ENCODE measurements at places on chromosomes 16 and 17.
A peak's percentile ranks its signal among the peaks of the same experiment; 100 is the strongest.

GRCh38 chr16:2915196-2915929, 3.6 kb downstream of the FLYWCH1 start:
- H3K36me3 ChIP-seq: peaks cover 19% of the 10 kb centered on the region
- H3K4me3 ChIP-seq: no peak overlapping the region
- H3K27ac ChIP-seq: no peak overlapping the region
- H3K4me1 ChIP-seq: peaks cover 16% of the 10 kb centered on the region
- no peak for DNase-seq

DNA sequence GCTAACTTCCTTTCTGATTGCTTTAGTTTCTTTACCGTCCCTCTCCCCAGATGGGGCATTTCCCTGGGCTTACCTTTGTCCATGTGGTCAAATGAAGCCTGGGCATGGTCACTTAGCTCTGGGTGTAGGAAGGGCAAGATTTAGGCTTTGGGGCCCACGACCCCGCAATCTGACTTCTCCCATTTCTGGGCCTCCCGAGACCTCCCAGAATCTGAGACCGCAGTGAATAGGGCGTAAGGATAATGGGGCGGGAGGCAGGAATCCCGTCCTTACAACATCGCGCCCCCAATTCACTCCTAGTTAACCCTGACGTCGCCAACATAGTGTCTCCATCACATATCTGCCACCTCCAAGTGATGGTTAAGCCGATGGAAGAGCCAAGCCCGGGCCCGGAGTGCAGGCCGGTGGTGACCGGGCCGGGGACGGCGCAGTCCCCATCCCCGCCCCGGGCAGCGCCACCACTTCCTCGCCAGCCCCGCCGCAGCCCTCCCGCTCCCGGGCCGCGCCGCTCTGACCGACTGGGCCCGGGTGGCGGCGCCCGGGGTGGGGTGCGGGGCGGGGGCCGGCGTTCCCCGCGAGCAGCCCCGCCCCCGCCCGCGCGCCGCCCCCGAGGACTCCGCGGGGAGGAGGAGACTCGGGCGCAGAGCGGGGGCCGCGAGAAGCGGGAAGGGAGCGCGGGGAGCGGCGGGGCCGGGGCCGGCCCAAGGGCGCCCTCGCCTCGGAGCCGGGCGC, at the start of gene RHBDL3:
RHBDL3 (plus strand) TSS at position 641 of the 732 bp plus-strand sequence. CDS start 358 bp downstream, outside the sequence.
- peaks cover 57% of the 10 kb centered on the region for H3K4me1 ChIP-seq
- H3K36me3 ChIP-seq: no peaks in the 10 kb centered on the region
- peak within 1 kb of the TSS; percentile 57 for H3K27ac ChIP-seq
- DNase-seq: no peak
- H3K4me3 ChIP-seq: peak within 1 kb of the TSS; percentile 78

- H3K4me3 ChIP-seq: no peak overlapping the region
- H3K27ac ChIP-seq: no peak overlapping the region
- no peak for DNase-seq
- peaks cover 13% of the 10 kb centered on the region for H3K27me3 ChIP-seq
These were observed 963 bp downstream of the MT1H start for GRCh38 chr16:56670620-56670934.

DNA sequence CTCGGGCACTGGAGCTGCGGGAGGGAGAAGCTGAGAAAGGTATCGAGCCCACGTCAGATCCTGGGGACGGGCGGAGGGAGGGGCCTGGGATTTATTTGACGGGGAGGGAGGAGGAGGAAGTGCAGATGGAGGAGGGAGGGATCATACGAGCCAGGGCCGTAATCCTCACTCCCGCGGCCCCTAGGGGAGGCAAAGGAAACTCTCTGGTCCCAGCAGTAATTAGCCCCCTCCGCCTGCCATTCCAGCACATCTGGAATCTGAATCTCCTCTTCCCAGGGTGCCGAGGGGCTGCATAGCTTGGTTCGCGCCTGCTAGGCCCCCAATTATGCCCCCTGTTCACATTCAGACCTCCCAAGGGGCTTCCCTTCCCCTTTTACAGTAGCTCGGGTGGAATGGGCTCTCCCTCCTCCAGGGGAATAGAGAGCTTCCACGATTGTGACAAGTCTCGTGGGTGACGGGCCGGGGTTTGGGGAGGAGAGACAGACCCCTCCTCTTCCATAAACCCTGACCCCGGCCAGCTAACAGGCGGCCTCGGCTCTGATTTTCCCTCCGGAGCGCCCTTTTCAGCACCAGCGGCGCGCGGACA, at the start of gene SEZ6L2:
SEZ6L2 (minus strand) TSS at position 35 of the 586 bp plus-strand sequence. CDS start 531 bp downstream, outside the sequence.
- H3K27ac ChIP-seq: no peak within 1 kb of the TSS
- peaks cover 26% of the 10 kb centered on the region for H3K4me1 ChIP-seq
- H3K27me3 ChIP-seq: peaks cover 8% of the 10 kb centered on the region
- DNase-seq: peak; percentile 59
- H3K36me3 ChIP-seq: no peaks in the 10 kb centered on the region
- peak within 1 kb of the TSS; percentile 40 for H3K4me3 ChIP-seq

- no peaks in the 10 kb centered on the region for H3K27me3 ChIP-seq
- H3K36me3 ChIP-seq: no peaks in the 10 kb centered on the region
- no peak overlapping the region for H3K4me3 ChIP-seq
These were observed 290.2 kb upstream of the ERCC4 start for GRCh38 chr16:13629704-13630103.

- no peaks in the 10 kb centered on the region for H3K27me3 ChIP-seq
- DNase-seq: no peak
- H3K4me3 ChIP-seq: no peak overlapping the region
- H3K27ac ChIP-seq: no peak overlapping the region
These were observed 18.1 kb downstream of the SLC13A5 start for GRCh38 chr17:6695051-6695450.

GRCh38 chr17:5758651-5759050, 174.3 kb upstream of the NLRP1 start:
- H3K4me3 ChIP-seq: no peak overlapping the region
- no peaks in the 10 kb centered on the region for H3K36me3 ChIP-seq
- H3K27me3 ChIP-seq: no peaks in the 10 kb centered on the region
- H3K27ac ChIP-seq: no peak overlapping the region
- DNase-seq: no peak

DNA sequence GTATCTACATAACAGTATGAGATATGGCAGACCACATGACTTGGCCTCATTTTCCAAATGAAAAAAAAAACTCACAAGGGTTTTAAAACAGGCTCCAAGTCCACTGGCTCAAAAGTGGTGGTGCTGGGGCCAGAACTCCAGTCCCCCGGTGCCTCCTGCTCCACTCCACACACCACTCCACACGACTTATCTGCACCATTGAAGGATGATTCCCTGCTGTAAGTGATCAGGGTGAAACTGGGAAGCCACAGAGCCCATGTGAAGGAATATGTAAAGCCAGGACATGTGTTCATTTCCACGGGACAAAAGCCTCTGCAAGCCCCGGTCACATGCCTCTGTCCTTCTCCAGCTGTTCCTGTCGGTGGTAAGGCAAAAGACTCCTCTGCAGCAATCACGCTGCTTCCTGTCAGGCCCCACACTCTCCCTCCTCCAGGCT, 97.2 kb downstream of the ZNF18 start:
- H3K4me3 ChIP-seq: no peak overlapping the region
- no peaks in the 10 kb centered on the region for H3K27me3 ChIP-seq
- H3K36me3 ChIP-seq: no peaks in the 10 kb centered on the region
- no peaks in the 10 kb centered on the region for H3K4me1 ChIP-seq

GRCh38 chr17:52105591-52105990, 52.9 kb downstream of the CA10 start:
- no peak for DNase-seq
- H3K27ac ChIP-seq: no peak overlapping the region
- H3K4me1 ChIP-seq: no peaks in the 10 kb centered on the region
- no peak overlapping the region for H3K4me3 ChIP-seq

GRCh38 chr16:82178352-82178751, 8.3 kb upstream of the MPHOSPH6 start:
- H3K27me3 ChIP-seq: no peaks in the 10 kb centered on the region
- no peak overlapping the region for H3K4me3 ChIP-seq
- no peak for DNase-seq

DNA sequence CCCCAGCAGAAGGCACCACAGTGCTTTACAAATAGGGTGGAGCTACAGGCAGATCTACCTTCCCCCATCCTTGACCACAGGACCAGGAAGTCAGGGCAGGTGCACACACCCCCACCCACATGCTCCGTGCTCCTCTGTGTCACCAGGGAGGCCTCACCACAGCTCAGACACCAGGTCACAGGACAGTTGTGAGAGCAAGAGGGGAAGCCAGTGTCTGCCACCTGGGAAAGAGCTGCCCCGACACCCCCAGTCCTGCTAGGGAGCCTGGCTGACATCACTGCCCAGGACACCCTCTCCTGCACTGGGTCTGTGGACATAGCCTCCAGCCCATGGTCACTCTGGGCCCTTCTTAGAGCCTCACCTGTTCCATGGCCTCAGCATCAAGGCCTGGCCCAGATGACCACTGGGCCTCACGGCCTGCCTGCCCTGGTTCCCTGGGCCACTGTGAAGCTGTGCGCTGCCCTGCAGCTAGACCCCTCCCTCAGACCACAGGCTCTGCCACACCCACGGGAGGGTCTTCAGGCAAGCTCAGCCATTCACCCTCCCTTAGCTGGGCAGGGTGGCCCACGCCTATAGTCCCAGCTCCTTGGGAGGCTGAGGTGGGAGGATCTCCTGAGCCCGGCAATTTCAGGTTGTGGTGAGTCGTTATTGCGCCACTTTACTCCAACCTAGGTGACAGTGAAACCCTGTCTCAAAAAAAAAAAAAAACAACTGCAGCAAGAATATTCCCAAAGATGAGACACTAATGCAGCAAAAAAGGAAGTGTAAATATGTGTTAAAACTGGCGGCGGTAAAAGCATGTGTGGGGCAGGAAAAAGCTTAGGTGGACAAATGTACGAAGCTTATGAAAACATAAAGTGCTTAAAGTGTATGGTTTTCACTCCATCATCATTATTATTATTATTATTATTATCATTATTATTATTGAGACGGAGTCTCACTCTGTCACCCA, 14.2 kb downstream of the POLR3K start:
- no peak overlapping the region for H3K4me3 ChIP-seq
- no peak for DNase-seq
- no peaks in the 10 kb centered on the region for H3K4me1 ChIP-seq
- H3K36me3 ChIP-seq: no peaks in the 10 kb centered on the region
- no peak overlapping the region for H3K27ac ChIP-seq
- no peaks in the 10 kb centered on the region for H3K27me3 ChIP-seq

DNA sequence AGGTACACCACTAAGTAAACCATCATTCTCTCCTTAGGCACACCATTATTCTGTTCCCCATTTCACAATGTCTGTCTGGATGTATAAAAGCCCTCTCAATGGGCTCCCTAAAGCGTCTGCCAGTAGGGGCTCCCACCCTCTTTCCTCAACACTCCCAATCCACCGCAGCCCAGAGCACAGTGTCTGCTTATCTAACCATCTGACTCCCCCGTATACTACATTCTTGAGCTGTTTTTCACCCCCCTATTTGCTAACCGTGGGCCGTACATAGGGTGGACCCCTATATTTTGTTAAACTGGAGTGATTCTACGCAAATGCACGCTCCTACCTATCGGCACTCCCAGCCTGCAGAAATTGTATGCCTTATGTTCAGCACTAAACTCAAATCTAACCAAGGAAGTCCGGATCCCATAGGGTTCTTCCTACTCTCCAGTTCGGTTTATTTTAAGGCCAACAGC, 685 bp upstream of the PSMD3 start:
- peak overlapping the region; percentile 95 for H3K27ac ChIP-seq
- H3K4me3 ChIP-seq: peak overlapping the region; percentile 100
- DNase-seq: no peak
- H3K4me1 ChIP-seq: peaks cover 26% of the 10 kb centered on the region
- H3K27me3 ChIP-seq: no peaks in the 10 kb centered on the region
- peaks cover 8% of the 10 kb centered on the region for H3K36me3 ChIP-seq

DNA sequence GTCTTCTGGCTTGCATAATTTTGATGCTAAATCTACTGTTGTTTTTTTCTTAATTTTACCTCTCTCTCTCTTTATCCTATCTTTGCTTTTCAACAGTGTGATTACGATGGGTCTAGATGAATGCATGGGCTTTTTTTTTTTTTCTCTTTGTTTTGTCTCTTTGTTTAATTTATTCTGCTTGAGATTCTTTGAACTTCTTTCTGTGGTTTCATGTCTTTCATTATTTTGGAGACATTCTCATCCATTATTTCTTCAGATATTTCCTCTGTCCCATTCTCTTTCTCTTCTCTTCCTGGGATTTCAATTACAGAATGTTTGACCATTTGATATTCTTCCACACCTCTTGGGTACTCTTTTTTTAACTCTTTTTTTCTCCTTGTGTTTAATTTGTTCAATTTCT, 52.3 kb downstream of the CCDC182 start:
- no peaks in the 10 kb centered on the region for H3K4me1 ChIP-seq
- no peak overlapping the region for H3K27ac ChIP-seq
- H3K4me3 ChIP-seq: no peak overlapping the region
- no peaks in the 10 kb centered on the region for H3K36me3 ChIP-seq

DNA sequence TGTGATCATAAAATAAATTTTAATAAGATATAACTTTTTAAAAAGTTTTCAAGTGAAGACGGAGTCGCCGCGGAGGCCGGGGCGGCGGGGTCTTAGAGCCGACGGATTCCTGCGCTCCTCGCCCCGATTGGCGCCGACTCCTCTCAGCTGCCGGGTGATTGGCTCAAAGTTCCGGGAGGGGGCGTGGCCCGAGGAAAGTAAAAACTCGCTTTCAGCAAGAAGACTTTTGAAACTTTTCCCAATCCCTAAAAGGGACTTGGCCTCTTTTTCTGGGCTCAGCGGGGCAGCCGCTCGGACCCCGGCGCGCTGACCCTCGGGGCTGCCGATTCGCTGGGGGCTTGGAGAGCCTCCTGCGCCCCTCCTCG, at the start of gene FOXC2:
FOXC2 (plus strand) TSS at position 229 of the 365 bp plus-strand sequence. CDS start 507 bp downstream, outside the sequence.
- peak within 1 kb of the TSS; percentile 59 for H3K4me3 ChIP-seq
- peaks cover 6% of the 10 kb centered on the region for H3K4me1 ChIP-seq
- peaks cover 16% of the 10 kb centered on the region for H3K27me3 ChIP-seq
- peak within 1 kb of the TSS; percentile 90 for H3K27ac ChIP-seq
- no peaks in the 10 kb centered on the region for H3K36me3 ChIP-seq

- no peaks in the 10 kb centered on the region for H3K36me3 ChIP-seq
- no peak overlapping the region for H3K4me3 ChIP-seq
- no peak for DNase-seq
These were observed 12.9 kb downstream of the FOXF1 start for GRCh38 chr16:86523166-86523740.

DNA sequence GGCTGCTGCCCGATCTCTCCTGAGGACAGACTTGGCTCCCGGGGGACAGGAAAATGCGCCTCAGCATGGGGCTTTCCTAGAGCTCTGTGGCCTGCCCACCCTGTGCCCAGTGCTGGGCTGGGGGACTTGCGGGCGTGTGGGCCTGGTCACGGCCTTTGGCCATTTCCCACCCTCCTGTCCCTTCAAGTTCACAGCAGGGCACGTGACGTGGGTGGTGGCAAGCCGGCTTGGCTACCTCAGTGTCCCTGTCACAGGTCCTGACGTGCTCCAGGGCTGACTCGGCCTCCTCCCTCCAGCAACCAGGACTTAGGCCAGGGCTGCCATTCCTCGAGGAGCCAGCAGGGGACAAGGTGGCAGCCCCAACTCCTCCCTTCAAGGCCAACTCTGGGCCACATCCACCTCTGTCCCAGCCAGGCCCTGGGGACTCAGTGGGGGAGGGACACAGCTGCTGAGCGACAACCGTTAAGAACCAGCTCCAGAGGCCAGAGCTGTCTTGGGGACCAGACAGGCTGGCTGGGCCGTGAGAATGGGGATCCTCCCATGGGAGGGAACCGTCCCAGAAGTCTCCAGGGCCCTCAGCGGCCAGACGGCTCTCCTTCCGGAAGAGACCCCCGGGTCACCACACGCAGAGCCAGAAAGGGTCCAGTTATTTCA, 981 bp upstream of the UNC13D start:
- peaks cover 42% of the 10 kb centered on the region for H3K36me3 ChIP-seq
- H3K27me3 ChIP-seq: no peaks in the 10 kb centered on the region
- no peak overlapping the region for H3K4me3 ChIP-seq
- peaks cover 73% of the 10 kb centered on the region for H3K4me1 ChIP-seq
- peak overlapping the region; percentile 87 for H3K27ac ChIP-seq
- peak; percentile 91 for DNase-seq

- no peaks in the 10 kb centered on the region for H3K36me3 ChIP-seq
- no peak overlapping the region for H3K4me3 ChIP-seq
- no peaks in the 10 kb centered on the region for H3K4me1 ChIP-seq
- H3K27me3 ChIP-seq: no peaks in the 10 kb centered on the region
- H3K27ac ChIP-seq: no peak overlapping the region
These were observed 42.7 kb downstream of the ADGRG5 start for GRCh38 chr16:57585051-57585687.

Measured in right atrium auricular region (tissue), 2 donors.